ENCODE measurements at places on chromosomes 7 and 10.

GRCh38 chr7:140304191-140304799 is 94.0 kb downstream of the SLC37A3 start:
- peak; percentile 51 for DNase-seq

DNA sequence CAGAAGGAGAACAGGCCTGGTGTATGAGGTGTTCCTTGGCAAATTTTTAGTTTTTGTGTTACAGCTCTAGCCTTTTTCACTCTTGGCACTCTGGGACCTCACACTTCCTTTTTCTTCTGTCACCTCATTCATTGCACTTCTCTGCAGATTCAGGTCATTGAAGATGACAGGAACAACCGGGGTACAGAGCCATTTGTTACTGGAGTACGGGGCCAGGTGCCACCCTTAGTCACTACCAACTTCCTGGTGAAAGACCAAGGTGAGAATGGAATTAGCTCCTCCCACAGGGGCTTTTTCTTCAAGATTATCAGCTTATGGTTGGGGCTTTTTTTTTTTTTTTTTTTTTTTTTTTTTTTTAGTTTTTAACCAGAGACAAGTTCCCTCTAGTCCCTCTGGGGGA is 18.5 kb upstream of the CHCHD1 start:
- no peak for DNase-seq

- DNase-seq: peak; percentile 67
Observed at GRCh38 chr10:75137533-75138438, 26.3 kb downstream of the SAMD8 start.

DNA sequence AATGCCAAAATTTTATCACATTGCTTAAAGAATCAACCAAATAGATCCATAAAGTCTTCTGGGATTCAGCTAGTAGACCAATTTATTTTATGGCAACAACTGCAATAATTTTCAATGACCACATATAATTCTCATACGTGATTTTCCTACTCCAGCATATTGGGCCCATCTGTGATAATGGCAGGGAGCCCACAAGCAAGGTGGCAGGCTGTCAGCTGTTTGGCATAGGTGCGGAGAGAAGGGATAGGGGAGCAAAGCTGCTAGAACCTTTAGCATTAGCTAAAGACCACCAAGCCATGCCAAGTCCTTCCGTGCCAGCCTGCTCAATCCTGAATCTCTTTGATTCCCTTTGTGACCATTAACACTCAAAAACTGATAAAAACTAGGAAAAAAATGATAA is 721.2 kb downstream of the XPNPEP1 start:
- no peak for DNase-seq

- no peak for DNase-seq
Observed at GRCh38 chr7:55305135-55305534, 60.0 kb upstream of the LANCL2 start.

- no peak for DNase-seq
Observed at GRCh38 chr7:141837683-141838082, 3.6 kb downstream of the PRSS37 start.

- DNase-seq: no peak
Observed at GRCh38 chr10:8487346-8487745, 432.9 kb downstream of the GATA3 start.

DNA sequence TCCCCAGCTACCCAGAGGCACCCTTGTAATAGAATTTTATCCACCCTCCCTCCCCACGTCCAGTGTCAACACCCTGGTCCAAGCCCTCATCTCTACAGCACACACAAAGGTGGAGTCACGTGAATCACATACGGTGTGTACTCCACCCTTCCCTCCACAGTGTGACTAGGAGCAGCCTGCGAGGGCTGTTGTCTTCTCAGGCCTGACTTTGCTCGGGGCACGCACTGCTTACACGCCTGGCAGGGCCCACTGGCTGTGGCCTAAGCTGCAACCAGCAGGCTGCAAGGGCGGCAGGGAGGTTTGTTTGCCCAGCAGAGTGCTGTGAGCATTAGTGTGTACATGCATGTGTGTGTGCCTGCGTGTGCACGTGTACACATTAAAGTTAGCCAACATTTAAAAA is 93.7 kb downstream of the COBL start:
- DNase-seq: no peak

- no peak for DNase-seq
Observed at GRCh38 chr7:156194813-156195212, 382.6 kb upstream of the SHH start.

All from fibroblast of the aortic adventitia (primary cell).